ENCODE measurements at places on chromosomes 3 and 15.

- no peak for DNase-seq
These were observed 23.4 kb downstream of the GOLIM4 start for GRCh38 chr3:168072323-168072650.

DNA sequence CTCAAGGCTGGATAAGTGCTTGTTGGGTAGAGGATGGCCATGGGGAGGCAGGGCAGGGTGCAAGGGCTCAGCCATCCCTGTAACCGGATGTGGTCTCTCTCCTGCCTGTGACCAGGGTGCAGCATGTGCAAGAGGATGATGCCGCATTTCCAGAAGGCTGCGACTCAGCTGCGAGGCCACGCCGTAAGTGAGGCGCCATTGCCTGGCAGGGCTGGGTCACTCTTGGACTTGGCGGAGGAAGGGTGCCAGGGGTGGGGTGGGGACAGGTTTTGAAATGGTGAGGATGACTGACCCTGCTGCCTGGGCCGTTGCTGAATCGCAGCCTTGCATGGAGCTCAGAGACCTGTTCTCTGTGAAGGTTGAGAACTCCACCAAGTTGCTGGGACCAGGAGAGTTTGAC is 49.3 kb downstream of the PDIA5 start:
- DNase-seq = no peak

GRCh38 chr3:169493521-169494141 is 169.9 kb downstream of the MECOM start:
- DNase-seq = no peak

DNA sequence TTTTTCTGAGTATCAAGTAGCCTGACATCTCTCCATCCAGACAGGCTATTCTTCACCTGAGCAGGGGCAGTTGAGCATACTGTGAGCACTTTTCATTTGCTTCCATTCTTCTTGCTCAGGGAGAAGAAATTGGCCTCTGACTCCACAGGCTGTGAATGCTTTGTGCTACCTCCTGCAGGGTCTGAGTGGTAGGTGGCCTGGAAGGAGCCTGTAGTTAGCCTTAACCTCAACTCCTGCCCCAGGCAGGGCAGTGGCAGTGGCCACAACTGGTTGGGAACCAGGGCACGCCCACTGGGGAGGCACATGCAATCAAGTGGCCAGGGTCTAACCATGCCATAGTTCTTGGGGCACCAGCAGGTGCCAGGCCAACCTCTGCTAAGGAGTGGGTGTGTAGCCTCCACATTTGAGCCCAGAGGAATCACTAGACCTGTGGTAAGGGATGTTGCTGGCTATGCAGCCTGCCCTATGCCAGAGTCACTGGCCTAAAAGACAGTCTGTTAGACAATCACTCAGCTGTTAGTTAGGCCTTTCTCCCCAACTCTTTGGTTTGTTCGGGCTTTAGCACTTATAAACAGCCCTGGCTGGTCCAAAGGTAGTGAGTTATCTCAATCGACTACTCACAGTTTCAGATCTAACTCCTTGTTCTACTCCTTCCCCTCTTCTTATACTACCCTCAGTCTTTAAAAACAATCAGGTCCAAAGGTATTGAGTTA is 7.4 kb downstream of the C3orf62 start:
- DNase-seq = no peak

GRCh38 chr3:147185781-147186180 is 220.6 kb downstream of the ZIC4 start:
- DNase-seq = no peak

DNA sequence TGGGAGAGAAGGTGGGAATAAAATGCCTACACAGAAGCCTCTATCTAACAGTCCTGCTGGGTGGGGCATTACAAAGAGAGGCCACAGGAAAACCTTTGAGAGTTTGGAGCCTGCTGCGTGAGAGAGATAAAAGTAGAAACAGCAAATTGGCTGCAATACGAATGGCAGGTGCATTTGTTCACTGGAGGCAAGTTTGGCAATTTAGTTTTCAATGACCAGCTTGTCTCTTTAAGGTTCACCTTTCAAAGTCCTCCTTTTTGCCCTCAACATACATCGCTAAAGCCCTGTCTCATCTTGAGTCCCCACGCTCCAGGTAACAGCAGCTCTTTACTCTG is 405.7 kb downstream of the LSAMP start:
- no peak for DNase-seq

GRCh38 chr15:79041601-79042168 is 48.9 kb downstream of the RASGRF1 start:
- no peak for DNase-seq

- no peak for DNase-seq
These were observed 54.3 kb downstream of the BDH1 start for GRCh38 chr3:197501496-197501878.

DNA sequence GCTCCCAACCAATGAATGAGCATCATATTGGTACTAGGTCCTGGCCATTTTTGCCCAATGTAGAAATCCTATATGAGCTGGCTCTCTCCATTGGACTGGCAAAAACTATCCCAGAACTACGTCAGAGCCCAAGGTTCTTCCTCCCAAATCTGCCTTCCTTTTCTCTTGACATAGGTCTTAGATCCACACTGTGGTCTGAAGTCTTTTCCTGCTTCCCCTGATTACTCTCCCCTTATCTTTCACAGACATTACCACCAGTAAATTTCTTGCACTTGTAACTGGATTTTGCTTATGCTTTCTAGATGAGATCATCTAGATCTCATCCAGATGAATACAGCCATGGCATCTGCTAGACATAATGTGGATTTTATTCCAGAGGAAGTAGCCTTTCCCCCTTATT is 141.2 kb upstream of the GADL1 start:
- no peak for DNase-seq

- no peak for DNase-seq
These were observed 285.0 kb downstream of the THSD4 start for GRCh38 chr15:71400294-71400693.

GRCh38 chr3:31423482-31423881 is 109.2 kb upstream of the STT3B start:
- DNase-seq = peak; percentile 10

- DNase-seq = no peak
These were observed 210.5 kb upstream of the TLE3 start for GRCh38 chr15:70308011-70308734.

DNA sequence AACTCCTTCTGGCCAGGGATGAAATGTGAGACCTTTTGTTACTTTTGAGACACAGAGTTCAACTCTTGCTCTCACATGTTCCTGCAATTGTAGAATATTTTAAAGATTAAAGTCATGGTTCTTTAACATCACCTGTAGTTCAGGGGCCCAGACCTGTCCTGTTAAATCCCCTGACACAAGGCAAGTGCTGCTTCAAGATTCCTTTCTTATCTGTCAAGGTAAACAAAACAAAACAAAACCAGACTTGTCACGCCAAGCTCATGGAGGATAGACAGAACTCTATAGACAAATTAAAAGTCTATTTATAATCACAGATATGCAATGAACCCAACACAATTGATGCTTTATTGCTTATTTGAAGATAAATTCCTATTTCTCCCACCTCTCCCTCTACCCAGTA is 48.6 kb upstream of the NEDD4 start:
- DNase-seq = no peak

DNA sequence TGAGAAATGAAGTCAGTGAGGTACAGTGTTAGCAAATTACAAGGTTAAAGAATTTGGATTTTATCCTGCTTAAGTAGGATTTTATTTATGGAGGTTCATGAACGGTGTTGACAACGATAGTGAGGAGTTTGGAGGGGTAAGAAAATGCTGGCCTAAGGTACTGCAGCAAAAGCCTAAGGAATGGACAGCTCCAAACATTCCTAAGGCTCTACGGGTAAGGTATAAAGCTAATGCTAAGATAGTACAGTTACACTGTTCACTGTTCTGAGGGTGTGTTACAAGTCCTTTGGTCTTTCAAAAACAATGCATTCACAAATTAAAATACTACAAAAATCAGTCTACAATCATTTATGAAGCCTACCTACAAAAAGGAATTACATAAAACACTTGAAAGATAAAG is 7.3 kb downstream of the MTMR10 start:
- no peak for DNase-seq

GRCh38 chr3:108822123-108822897 is at the start of gene TRAT1:
TRAT1 (plus strand) TSS chr3:108822786; CDS start chr3:108822928, 142 bp downstream.
- DNase-seq = no peak

DNA sequence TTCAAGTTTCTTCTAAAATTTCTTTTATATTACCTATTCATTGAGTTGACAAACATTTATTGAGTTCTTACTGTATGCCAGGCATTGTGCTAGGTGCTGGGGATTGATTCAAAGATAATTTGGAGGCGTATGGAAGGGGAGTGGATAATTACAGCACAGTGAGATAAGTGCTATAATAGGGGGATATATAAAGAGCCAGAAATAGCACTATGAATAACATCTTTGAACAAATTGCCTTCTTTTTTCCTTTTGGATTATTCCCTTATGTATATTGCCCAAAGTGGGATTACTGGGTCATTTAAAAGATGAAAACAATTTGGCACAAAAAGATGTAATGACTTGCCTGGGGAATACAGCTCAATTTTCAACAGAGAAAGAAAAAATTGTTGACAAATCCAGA is 64.6 kb downstream of the LPP start:
- no peak for DNase-seq

DNA sequence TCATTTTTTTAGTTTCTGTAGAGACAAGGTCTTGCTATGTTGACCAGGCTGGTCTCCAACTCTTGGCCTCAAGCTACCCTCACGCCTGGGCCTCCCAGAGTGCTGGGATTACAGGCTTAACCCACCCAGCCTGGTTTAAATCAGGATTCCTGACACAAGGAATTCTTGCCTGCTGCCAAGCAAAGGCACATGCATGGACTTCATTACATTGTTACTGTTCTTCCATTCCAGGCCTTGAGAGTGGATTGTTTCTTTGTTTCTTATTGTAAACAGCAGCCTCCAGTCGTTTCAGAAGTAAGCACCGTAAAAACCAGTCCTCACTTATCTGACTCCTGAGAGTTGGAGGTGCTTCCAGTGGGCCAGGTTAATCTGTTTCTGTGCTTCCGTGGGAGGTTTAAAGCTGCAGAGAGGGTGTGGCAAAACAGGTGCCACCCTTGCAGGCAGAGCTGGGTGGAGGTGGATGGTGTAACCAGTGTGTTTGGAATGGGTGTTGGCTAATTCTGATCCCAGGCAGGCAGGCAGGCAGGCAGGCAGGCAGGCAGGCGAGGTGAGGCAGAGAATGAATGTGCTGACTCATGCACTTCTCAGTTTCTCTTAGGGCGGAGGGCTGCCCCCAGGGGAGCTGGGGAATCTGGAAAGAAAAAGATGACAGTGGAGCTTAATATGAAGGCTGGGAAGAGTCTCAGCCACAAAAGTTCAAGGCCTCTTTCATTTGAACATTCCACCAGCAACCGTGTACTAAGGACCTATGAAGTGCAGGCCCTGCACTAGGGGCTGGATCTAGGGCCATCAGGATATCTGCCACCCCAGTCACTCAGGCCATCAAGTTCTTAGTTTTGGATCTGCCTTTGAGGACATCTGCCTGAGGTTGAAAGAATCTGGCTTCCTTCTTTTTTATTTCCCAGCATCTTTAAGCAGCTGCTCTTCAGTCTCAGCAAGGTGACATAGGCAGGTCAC is 37.0 kb upstream of the CDCP1 start:
- DNase-seq = peak; percentile 87

DNA sequence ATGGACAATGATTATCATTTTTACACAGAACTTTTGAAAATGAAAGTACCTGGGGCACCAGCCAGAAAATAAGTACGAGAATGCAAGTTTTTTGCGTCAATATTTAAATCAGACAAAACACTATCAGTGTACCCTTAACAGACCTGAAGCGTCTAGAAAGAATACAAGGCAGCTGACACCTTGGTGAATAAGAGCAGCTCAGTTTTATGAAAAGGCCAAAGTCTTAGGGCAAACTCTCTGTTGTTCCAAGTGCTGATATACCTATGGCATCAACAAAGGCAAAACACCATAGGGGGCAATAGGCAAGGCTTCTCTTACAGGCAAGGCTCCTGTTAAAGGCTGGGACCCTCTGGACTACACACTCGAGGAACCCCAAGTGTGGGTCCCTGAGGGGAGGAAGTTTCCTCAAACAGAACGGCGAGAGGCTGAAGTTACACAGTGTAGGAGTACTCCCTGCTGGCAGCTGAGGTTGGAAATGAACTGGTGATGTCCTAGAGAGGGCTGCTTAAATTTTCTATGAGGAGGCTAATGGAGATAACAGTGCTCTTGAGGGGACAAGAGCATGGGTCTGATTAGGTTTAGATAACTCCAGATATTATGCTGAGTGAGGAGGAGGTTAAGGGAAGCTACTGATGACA is 291.0 kb downstream of the TIGIT start:
- DNase-seq = no peak

GRCh38 chr3:184386047-184386806 is 6.4 kb downstream of the CHRD start:
- DNase-seq = no peak

- DNase-seq = peak; percentile 80
These were observed 183.4 kb upstream of the TOPAZ1 start for GRCh38 chr3:44058022-44058867.

DNA sequence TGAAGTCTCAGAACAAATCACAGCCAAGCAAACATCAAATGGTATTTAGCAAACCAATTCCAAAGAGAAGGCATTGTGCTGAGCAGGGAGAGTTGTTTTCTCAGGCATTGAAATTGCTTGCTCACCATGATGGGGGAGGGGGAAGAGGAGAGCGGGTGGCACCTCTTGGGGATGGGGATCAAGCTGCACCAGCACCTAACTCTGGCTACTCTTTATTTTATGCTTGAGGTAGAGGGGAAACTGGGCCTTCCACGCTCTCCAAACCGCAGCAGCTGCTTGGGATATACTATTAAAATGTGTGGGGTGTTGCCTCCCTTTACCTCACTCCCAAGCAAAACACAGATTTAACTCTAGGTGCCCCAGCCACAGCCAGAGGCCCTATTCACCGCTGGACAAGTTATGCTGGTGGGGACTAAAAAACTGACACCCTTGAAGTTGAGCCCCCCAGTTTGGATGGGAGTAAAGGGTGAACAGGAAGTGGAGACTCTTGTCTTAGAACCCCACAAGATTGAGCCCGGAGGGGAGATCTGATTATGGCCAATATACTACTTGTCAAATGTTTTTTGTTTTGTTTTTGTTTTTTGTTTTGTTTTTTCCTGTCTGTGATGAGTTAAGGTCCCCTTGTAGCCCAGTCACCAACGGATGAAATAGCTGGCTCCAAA is 5.0 kb upstream of the FOXB1 start:
- no peak for DNase-seq

GRCh38 chr3:23376516-23377248 is 173.6 kb downstream of the UBE2E2 start:
- DNase-seq = no peak

- no peak for DNase-seq
These were observed 99.7 kb upstream of the PLXNA1 start for GRCh38 chr3:126883241-126883640.

GRCh38 chr3:160618363-160618762 is 53.0 kb upstream of the KPNA4 start:
- peak; percentile 78 for DNase-seq

GRCh38 chr3:112770032-112770626 is 76.5 kb downstream of the CD200R1L start:
- no peak for DNase-seq

GRCh38 chr3:48047841-48048464 is 31.7 kb upstream of the MAP4 start:
- DNase-seq = no peak

- DNase-seq = no peak
These were observed 2.0 kb upstream of the RAB11A start for GRCh38 chr15:65867244-65867643.

- DNase-seq = peak; percentile 54
These were observed 85.5 kb upstream of the XXYLT1 start for GRCh38 chr3:195356151-195357086.

Measured in thyroid gland (tissue), 4 donors.